Ecto neural progenitor cell (in vitro differentiated cells): ENCODE measurements at places on chromosomes 5 and 9.
A peak's percentile ranks its signal among the peaks of the same experiment; 100 is the strongest.

GRCh38 chr5:988322-988721, 20.3 kb upstream of the NKD2 start:
- no peak for DNase-seq

DNA sequence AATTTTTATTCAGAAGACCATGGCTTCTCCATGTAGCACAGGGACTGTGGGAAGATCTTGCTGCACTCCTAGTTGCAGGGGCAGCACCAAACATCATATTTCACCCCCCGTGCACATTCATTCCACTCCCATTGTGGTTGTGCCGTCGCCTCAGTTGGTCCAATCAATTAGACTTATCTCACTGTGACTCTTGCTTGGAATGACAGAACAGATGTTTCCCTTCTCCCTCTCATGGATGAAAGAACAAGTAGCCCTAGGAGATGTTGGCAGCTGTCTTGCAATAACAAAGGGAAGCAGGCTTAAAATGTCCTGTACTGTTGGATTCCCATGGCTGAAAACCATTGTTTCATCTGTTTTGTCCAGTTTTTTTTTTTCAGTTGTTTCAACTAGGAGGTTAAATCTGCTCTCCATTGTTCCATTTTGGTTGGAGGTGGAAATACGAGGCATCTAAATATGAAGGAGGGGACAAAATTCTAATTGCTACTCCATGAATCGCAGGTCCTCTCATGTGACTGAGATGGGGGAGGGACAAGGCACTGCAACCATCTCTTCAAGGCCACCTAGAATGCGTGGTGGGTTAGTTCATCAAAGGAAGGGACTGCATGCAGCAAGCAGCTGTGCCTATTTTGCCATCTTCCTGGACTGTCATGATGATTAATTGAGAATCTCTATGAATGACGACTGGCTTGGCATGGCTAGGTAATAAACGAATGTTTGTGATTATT, 214.4 kb downstream of the NSG2 start:
- no peak for DNase-seq

DNA sequence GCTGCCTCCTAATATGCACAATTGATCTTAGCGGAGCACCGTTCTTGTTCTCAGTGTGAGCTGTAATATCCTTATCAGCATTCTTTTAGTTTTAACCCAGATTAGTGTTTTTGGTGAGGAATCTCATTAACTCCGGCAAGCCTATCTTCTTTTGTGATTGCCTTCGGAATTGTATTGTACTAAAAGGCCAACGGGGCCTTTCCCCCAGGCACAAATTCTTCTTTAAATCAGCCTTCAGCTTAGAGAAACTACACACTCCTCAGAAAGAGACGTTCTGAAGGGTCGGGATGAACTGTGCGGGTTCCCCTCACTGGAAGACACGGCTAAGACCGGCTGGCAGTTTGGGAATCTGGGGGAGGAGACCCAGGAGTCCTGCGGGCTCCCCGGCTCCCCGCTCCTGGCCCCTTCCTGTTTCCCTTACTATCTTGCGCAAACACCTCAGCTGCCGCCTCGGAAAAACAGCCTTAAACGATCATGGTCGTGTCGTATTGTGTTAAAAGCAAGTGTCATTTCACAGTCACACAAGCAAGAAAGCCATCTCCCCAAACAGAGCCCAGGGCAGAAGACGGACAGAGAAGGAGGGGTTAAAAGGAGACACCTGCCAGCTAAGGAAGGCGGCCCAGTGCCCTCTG, 353.1 kb upstream of the IRX2 start:
- peak; percentile 76 for DNase-seq

GRCh38 chr5:78569441-78569840, 79.1 kb downstream of the LHFPL2 start:
- no peak for DNase-seq

DNA sequence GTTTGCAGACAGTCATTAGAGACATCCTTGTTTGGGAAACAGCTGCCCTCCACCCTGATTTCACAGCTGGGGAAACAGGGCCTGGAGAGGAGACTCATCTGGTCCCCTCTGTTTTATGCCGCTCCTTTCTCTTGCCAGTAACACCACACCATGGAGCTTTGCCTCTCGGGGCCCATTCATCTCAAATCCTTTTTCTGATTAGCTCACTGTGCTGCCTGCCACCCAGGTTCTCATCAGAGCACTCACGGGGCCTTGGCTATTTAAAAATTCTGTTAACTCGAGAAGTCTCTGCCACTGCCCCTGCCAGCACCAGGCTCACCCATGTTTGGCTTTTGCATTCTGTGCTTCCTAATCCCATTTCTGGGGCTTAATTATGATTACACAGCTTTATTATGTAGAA, 36.8 kb upstream of the C5orf58 start:
- DNase-seq, result peak; percentile 49

DNA sequence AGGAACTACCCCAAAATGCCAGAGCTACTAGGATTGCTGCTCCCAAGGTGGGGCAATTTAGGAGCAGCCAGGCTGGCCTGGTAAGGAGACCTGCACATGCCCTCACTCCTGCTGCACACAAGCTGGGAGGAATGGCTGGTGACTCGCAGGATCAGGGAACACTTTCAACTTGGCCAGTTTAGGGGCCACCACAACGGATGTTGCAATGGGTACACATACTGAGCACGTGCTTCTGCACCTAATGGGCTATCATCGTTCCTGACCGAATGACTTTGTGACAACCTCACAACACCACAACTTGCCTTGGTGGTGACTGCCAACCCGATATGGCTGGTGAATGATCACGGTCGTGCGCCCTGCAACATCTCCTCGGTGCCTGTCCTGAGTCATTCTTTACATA, 172.0 kb downstream of the ROR2 start:
- DNase-seq, result no peak
